ENCODE measurements at places on chromosomes 7 and 10.

GRCh38 chr10:60906411-60906810 is 37.6 kb downstream of the RHOBTB1 start:
- no peak for DNase-seq

DNA sequence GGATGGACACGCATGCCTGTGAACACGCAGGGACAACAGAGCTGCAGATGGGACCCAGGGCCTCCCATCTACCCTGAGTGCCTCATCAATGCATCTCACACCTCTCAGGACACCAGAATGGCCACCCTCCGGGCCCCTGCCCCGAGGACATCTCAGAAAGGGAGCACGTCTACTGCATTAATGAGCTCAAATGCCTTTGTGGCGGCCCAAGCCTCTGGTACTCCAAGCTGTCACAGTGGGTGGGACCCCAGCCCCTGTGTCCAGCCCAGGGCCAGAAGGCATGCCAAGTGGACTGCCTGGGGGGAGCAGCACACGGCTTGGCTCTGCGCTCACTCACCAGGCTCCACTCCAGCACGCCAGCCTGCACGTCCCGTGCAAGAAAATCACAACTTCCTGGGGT is 52.0 kb downstream of the TCERG1L start:
- no peak for DNase-seq

- DNase-seq: no peak
Observed at GRCh38 chr10:6101181-6101580, 12.3 kb downstream of the RBM17 start.

- DNase-seq: no peak
Observed at GRCh38 chr7:64463636-64464375, 99.1 kb downstream of the ZNF680 start.

GRCh38 chr7:92464515-92464914 is 13.2 kb downstream of the ERVW-1 start:
- DNase-seq: no peak

GRCh38 chr7:129843978-129844840 is 108.6 kb downstream of the UBE2H start:
- DNase-seq: no peak

DNA sequence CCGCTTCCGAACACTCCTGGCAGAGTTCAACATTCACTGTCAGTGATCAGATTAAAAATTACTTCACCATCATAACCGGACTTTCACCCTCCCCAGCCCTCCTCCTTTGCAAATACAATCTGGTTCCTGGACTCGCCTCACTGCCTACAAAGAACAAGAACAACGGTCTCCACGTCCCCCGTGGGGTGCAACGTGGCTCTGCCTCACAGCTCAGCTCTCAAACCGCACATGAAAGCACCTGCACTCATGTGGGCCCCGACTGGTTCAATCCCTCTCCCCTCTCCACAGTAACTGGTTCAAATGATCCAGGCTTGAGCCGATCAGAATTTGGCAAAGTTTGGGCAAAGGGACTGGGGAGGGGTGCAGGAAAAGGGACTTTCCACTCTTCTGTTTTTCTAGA is 21.0 kb downstream of the ASB13 start:
- DNase-seq: no peak

DNA sequence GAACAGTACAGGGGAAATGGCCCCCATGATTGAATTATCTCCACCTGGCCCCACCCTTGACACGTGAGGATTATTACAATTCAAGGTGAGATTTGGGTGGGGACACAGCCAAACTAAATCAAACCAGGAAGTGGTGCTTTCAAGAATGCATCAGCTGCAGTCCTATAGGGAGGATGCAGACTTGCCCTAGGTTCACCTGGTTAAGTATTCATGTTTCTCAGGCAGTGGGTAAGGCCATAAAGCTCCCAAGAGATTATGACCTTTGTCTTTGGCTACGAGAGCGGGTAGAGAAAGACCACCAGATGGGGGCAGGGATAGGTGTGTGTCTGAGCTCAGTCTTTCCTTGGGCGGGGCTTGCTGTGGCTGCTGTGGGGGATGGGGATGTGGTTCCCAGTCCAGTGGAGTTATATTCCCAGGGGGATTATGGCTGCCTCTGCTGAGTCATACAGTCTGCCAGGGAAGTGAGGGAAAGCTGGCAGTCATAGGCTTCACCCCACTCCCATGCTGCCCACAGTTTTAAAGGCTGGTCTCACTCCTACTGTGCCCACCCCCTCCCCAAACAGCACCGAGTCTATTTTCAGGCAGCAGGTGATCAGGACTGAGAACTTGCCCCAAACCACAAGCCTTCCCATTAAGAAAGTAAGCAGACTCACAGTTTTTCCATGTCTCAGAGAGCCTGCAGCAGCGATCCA is 8.4 kb upstream of the R3HCC1L start:
- no peak for DNase-seq

- no peak for DNase-seq
Observed at GRCh38 chr10:74164716-74165529, 13.9 kb downstream of the ADK start.

DNA sequence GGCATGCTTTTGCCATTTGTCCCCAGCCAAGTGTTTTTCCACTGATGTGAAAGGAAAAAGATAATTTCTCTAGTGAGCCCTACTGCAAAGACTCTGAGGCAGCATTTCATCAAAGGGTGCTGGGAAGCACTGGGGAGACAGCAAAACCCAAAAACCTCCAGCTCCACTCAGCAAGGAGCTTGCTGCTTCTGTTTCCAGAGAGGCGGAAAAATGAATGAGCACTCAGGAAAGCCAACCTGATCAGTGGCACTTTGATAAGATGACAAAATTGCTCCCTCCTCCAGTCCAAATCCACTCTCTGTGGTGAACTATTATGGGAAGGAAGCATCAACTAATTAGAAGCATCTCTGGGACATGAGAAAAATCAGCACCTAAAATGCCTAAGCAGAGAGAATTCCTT is 68.2 kb downstream of the ATXN7L1 start:
- no peak for DNase-seq

DNA sequence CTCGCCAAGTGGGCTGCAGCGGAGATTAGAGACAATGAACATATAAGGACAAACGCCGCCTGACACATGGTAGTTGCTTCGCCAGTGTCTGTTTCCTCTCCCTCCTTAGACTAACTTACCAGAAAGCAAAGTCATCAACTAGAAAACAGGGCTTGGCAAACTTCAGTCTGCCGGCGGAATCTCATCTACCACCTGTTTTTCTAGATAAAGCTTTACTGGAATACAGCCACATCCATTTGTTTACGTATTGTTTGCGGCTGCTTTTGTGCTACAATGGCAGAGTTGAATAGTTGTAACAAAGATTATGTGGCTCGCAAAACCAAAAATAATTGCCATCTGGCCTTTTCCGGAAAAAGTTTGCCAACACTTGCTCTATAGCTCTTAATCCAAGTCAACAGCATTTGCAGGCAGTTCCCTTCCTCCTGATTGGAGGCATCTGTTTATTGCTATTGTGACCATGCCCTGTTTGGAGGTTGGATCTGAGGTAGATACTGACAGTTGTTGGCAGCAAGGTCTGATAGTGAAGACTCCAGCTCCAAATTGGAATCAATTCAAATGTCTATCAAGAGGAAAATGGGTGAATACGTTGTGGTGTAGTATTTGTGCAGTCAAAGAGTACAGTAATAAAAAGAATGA is 260.6 kb downstream of the POU6F2 start:
- DNase-seq: peak; percentile 51

- DNase-seq: no peak
Observed at GRCh38 chr7:132354527-132354926, 221.7 kb downstream of the PLXNA4 start.

DNA sequence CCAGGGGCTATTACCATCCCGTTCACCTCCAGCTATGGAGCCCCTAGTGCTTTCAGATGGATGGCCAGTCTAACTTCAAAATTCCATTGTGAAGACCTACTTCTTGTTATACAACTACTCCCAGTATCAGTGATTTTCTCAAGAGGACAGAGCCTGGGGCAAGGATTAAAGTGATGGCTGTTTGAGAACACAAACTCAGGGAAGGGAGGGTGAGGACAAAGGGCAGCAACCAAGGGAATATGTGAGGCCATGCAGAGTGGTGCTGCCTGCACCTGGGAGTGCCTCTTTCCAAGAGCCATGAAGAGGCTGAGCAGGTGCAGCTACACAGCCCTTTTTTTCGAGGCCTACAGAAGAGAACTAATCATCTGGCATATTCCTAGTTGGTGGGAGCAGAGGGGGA is 303.5 kb upstream of the BMPER start:
- no peak for DNase-seq

DNA sequence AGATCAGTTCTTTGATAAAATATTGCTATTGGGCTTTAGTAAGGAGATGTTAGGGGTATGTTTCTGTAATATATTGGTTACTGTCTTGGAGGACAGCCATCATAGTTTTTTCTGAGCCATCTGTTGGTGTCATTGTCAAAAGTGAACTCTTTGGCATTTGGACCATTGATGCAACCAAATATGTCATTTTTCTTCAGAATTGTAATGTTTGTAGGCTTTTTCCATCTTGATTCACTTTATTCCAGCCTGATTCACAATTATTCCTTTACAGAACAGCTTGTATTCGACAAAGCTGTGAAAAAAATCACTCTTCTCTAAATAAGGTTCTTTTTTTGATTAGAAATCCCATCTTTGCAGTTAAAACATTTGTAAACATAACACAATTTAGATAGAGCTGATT is 37.4 kb downstream of the SMNDC1 start:
- no peak for DNase-seq

DNA sequence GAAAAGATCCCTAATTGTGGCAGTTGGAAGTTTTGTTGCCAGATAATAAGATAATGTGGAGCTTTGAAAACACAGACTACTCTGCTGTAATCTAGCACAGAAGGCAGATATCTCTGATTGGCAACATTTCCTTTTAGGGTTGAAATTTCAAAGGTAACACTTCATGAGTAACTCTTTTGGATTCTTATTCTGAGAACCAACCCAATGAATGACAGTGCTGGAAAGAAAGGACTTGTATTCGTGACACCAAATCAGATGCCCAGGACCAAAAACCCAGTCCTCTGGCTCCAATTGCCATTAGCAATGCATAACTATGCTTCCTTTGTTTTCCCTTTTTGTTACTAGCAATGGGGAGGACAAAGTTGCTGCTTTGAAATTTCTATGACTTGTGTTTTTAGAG is 41.0 kb upstream of the ELMO1 start:
- no peak for DNase-seq

DNA sequence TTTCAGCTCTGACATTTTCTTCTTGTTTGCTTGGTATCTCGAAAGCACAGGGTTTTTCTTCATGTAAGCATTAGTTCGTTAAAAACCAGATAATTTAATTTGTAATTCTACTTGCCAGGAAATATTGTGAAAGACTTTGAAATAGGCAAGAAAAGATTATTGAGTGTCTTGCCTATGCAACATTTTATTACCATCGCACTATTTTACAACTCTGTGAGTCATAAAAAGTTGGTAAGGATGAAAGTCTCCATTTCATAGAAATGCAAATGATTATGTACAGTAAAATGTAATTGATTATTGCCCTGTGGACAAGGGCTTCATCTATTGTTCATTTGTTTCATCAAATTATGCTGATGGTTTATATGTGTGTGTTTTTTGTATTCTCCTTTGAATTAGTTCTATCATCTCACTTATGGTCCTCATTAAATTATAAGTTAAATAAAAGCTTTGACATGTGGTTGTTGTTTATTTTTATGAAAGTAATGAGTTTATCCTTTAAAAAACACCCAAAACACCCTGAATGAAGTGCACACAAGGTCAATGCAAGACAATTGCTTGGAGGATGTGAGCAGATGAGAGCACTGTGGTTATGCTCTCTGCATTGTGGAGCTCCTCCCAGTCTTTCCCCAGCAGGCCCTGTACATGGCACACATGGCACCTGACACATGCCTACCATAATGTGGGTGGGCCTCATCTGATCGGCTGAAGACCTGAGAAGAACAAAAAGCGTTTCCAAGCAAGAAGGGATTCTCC is 230.8 kb downstream of the CXCL12 start:
- no peak for DNase-seq

- DNase-seq: no peak
Observed at GRCh38 chr7:57651006-57651405, 201.0 kb downstream of the ZNF716 start.

DNA sequence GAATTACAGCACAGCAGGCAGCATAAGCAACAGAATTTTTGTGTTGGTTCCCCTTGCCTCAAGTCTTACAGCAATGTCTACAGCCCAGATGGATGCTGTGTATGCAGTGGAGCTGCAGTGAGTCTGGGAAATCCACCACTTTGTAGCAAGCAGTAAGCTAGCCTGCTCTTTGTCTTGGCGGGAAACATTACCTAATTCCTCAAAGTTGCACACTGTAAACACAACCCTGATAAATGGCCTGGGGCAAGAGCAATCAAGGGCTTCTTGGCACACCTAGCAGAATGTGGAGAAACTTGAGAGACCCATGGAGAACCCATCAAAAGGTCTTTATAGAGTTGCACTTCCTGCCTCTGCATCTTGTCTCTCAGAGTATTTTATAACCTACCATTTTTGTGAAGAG is 102.0 kb upstream of the FOXP2 start:
- DNase-seq: no peak

GRCh38 chr7:135224027-135224426 is 9.6 kb upstream of the STRA8 start:
- no peak for DNase-seq

GRCh38 chr7:39265641-39266591 is 288.2 kb downstream of the POU6F2 start:
- DNase-seq: no peak

GRCh38 chr10:47441938-47442337 is 42.0 kb downstream of the ANXA8 start:
- no peak for DNase-seq

DNA sequence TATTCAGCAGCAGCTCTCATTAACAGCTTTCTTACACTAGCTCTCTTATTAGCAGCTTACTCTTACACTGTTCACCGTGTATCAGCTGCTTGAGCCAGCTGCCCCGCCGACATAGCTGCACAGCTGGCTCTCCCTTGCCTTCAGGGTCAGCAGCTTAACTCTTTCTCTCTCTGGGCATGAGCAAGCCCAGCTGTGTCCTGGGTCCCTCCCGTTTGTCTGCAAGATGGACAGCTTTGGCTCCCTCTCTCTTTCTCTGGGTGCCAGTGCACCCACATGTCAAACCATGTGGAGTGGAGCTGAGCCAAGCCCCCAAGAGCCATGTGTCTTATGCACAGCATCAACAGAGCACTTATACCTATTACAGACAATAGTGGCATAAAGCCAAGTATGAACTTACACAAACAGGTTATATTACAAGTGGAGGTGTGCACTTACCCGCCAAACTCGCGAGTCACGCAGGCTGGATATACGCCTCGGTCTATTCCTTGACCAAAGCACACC is 35.7 kb upstream of the MTPAP start:
- DNase-seq: no peak

DNA sequence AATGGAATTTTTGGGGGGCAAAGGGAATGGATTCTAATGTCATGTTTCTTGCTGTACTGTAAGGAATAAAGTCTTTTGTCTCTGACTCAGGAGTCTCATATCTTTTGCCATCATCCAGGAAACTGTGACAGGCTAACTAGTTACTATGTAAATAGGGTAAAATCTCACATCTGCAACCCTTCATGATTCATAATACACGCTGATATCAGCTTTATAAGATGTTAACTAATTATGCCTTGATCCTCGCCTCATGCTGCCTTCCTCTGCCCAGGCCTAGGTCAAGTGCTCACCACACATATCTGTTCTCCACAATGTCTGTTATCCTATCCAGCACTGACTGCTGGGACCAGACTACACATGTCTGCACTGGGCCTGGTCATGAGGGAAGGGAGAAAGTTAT is 81.3 kb upstream of the CXCL12 start:
- no peak for DNase-seq
